Islet precursor cell (in vitro differentiated cells): ENCODE measurements at places on chromosomes 11 and 22.

DNA sequence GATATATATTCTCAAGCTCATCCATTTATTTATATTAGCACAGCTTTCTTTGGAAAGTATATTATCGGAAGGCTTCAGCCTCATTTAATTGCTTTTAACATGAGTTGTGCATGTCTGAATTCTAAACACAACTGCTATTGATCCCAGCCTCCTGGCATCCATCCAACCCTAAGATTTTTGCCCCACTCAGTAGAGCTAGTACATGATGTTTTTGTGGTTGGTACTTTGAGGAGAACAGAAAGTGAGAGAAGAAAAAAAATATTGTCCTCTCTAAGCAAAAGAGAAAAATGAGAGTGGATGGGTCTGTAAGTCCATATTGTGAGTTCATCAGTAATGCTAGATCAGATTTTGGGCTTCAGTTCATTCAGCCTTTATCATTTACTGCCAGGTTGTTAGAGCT, 198.7 kb downstream of the DDX10 start:
- no peak for DNase-seq

DNA sequence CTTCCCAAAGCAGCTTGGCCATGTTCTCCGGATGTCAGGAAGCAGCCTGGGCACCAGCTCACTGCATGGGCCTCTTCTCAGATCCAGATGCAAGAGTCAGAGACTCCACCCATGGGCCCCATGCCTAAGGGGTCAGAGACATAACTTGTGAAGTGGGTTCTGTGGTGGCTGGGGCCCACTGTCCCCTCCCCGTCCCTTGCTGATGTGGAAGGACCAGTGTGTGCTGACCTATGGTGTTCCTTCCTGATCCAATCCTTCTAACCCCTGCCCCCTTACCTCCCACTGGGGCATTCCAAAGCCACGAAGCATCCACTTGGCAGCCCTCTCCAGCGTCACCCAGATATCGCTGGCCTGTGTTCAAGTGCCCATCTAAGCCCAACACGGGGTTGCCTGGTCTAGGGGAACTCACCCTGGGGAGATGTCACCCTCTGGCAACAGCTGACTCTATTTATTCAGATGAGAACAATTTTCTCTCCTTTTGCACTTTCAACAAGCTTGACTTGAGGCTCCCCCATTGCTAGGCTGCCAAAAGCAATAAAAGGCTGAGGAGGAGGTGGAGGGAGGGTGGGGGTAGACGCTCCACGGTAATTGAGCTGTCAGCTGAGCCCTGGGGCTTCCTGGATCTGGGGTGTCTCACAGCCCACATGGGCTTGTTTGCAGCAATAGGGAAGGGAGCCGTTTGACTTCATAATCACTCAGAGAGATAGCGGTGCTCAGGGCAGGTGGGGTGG, 158.5 kb downstream of the ADAMTS15 start:
- DNase-seq = no peak

- peak; percentile 61 for DNase-seq
Measured at GRCh38 chr11:107593951-107594350, 3.0 kb downstream of the ELMOD1 start.

DNA sequence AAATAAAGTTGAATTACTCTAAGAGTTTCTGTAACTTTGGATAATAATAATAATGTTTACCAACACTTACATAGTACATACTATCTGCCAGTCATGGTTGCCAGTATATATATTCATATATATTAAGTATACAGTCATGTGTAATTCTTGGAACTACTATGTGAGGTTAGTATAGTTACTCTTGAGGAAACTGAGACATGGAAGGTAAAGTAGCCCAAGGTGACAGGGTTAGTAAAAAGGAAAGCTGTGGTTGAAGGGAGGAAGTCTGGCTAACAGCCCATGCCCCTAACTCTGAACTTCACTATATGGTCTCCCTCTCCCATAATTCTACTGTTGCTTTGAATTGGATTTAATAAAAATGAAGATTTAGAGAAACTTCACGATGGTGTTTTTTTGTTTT, 24.9 kb downstream of the FDX1 start:
- no peak for DNase-seq

GRCh38 chr11:131274233-131274632, 96.2 kb upstream of the NTM start:
- DNase-seq = no peak

DNA sequence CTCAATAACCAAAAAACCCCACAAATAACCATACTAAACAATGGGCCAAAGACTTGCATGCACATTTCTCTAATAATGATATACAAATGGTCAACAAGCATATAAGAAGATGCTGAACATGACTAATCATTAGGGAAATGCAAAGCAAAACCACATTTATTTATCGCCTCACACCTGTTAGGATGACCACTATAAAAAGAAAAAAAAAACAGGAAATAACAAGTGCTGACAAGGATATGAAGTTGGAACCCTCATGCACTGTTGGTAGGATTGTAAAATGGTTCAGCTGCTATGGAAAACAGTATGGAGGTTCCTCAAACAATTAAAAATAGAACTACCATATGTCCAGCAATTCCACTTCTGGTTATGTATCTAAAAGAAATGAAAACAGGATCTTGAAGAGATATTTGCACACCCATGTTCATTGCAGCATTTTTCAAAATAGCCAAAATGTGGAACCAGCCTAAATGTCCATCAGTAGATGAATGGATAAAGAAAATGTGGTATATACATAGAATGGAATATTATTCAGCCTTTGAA, 66.2 kb downstream of the AMBRA1 start:
- DNase-seq = no peak

DNA sequence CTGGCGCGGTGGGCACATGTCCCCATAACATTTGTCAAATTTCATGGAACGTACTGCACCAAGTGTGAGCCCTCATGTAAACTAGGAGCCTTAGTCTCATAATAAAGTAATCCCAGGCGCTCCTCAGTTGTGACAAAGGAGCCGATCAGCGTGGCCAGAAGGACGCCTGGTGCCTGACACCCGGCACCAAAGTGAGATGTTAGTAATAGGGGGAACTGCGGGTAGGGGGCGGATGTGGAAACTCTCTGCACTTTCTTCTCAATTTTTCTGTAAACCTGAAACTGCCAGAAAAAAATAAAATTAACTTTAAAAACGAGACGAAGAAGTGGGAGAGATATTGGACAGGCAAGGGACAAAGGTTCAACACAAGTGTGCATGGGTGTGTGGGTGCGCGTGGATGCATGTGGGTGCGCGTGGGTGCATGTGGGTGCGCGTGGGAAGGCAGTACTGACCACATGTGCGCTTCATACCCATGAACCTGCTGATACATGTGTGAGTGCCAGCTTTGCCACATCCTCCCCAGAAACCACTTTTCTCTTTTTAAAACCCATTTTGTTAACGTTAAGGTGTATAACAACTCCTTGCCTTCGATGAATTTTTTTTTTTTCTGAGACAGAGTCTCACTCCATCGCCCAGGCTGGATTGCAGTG, 55.4 kb upstream of the LINC01488 start:
- no peak for DNase-seq

- DNase-seq = no peak
Measured at GRCh38 chr22:17232406-17232805, 13.2 kb upstream of the ADA2 start.

- DNase-seq = no peak
Measured at GRCh38 chr11:35363246-35363801, 56.0 kb downstream of the SLC1A2 start.

DNA sequence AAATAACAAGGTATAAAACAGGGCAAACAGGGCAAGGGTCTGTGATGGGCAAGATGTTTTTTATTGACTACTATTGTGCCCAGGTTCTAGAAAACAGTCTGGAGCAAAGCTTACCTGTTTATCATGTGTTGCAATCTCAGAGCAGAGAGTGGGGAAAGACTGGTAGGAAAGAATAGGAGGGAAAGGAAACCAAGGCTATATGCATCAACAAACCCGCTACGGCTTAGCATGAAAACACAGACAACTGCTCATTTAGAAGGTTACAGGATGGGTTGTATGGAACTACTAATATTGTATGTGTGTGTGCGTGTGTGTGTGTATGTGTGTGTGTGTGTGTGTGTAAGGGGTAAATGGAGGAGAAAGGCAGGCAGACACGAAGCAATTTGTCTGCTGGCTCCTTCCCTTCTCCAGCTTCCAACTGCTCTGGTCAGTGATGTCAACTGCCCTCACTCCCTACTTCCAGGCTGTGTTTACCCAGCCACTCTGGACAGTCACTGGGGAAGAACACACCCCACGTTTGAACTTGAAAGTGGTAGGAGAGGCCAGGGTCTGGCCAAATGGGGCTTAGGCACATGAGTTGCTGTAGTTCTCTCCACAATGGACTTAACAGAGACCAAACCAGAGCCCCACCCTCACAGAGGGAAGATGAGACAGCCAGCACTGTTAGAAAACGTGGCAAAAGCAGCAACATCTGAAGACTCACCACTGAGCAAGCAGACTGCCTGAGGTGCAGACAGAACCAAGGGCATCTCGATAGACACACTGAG, 47.0 kb downstream of the GAB2 start:
- peak; percentile 83 for DNase-seq

GRCh38 chr22:20015971-20016733, 471 bp downstream of the ARVCF start:
- peak; percentile 68 for DNase-seq

DNA sequence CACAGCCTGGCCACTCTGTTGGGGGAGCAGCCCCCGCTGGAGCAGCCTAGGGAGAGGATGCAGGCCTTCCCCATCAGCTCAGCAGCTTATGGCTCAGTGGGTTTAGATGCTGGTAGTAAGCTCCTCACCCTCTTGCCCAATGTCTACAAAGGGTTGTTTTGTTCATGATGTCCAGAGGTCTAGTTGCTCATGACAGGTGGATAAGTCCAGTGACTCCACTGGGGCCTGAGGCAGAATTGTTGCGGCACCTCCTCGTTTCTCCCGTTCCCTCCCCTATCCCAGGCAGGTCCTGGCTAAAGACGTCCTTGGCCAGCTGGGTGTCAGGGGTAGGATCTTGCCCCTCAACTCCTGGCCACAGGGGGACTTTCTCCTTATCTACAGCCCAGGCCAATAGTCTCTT, 233.5 kb upstream of the B3GAT1 start:
- DNase-seq = peak; percentile 51

DNA sequence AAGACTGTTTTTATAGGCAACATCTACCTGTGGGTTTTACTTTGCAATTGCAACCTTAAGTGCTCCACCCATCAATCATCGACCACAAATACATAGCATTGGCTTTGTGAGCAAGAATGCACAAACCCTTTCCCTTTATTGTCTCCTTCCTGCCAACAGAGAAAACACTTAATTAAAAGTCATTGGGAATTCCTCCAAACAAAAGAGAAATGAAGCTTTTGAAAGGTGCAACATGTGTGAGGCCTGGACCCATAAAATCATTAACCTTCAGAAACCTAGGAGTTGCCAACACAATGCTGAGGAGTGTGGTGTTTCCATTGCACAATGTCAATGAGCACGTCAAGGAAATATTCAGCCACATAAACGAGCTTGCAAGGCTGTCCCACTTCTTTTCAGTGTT, 223.2 kb downstream of the BLID start:
- no peak for DNase-seq

DNA sequence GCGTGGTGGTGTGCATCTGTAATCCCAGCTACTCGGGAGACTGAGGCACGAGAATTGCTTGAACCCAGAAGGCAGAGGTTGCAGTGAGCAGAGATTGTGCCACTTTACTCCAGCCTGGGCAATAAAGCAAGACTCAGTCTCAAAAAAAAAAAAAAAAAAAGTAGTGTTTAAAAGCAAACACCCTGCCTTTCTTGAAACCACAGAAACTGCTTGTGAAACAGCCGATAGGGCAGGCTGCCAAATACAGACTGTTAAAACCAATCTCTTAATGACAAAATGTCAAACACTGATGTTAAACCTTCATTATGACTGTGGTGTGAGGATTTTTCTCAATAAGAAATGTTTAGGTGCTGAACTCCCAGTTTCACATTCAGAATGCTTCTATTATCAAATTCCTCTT, 27.3 kb downstream of the MARK2 start:
- DNase-seq = no peak

DNA sequence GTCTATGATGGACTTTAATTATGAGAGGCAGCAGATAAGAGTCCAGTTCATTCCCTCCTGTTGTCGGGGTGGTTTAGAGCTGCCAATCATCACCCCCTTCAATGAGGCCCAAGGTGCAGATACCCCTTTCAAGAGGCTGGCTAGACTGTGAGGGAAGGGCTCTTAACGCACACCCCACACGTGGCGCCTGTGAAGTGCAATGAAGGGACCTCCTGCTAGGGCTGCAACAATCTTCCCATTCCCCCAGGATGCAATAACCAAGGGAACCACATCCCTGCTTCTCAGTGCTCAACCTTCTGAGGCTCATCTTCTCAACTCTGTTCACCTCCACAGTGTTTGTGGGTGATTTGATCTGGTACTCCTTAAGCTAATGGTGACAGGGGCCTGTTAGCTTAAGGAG, 19.0 kb downstream of the TENM4 start:
- no peak for DNase-seq

GRCh38 chr11:71311928-71312510, 59.6 kb upstream of the SHANK2 start:
- DNase-seq = peak; percentile 28

DNA sequence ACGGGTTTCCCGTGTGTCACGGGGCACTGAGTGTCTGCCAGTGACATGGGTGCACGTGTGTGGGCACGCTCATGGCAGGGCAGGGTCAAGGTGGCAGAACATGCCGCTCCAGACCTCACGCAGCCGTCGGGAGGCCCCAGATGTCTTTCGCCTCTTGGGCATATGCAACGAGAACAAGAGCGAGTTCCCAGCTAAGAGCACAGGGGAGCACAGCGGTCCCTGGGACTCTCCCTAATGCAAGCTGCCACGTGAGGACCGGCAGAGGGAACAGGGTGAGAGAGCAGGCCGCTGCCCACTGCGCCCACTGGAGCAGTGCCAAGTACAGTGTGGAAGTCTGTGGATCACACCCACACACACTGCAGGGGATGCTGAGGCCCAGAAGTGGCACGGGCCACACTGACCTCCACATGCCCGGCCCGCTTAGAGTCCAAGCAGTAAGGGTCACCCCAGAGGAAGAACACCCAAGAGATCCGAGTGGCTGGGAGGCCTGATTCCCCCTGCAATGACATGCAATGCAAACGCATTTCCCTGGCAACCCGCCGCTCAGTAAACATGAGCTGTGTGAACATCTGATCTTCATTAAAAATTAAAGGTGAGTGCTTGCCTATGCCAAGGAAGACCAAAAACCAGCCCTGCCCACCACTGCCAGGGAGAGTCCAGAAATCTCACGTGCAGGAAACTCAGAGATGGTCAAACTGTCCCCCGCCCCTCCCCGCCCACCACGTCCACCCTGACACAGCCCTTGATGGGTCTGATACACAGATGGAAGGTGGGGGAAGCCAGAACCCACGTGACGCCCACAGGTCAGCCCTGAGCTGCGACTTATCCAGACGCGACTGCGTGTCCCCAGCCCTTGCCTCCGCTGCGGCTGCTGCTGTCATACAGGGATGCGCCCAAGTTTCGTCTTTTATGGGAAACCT, 11.7 kb downstream of the CERK start:
- no peak for DNase-seq

GRCh38 chr11:73411031-73411430, 34.8 kb downstream of the RELT start:
- DNase-seq = no peak

DNA sequence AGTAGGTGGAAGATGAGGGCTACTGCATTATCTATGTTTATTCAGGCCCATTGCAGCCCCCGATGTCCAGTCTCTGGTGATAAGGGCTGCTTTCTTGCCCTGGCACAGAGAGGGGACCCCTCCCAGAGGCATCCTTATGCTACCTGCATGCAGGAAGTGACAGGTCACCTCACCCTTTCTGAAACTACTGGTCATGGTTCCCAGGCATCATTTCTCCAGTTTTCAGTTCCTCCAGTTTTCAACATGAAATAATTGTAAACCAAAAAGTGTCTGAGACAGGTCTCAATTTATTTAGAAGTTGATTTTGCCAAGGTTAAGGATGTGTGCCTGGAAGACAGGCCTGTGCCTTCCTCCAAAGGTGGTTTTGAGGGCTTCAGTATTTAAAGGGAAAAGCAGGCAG, 57.0 kb downstream of the CTTN start:
- DNase-seq = no peak
